ENCODE measurements at places on chromosomes 1 and 21.
A peak's percentile ranks its signal among the peaks of the same experiment; 100 is the strongest.

DNA sequence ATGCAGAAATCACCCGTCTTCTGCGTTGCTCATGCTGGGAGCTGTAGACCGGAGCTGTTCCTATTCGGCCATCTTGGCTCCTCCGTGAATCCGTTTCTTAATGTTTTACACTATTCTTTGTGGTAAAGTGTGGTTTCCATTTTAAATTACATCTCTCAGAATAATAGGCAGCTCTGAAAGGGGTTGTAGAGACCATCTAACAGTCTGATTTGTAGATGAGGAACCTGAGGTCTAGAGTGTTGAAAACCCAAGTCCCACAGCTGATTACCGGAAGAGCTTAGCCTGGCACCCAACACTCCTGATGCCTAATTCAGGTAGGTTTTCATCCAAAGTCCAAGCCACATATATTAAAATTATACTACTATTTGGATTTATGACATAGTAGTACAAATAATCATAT is 144.0 kb downstream of the LEPR start:
- no peaks in the 10 kb centered on the region for H3K4me1 ChIP-seq
- no peaks in the 10 kb centered on the region for H3K27me3 ChIP-seq
- DNase-seq = no peak
- H3K27ac ChIP-seq = no peak overlapping the region
- H3K4me3 ChIP-seq = no peak overlapping the region

- peak overlapping the region; percentile 50 for H3K4me3 ChIP-seq
- peaks cover 6% of the 10 kb centered on the region for H3K27me3 ChIP-seq
- no peak overlapping the region for H3K27ac ChIP-seq
- peaks cover 25% of the 10 kb centered on the region for H3K4me1 ChIP-seq
Measured at GRCh38 chr1:24151175-24151533, 8.2 kb upstream of the IL22RA1 start.

DNA sequence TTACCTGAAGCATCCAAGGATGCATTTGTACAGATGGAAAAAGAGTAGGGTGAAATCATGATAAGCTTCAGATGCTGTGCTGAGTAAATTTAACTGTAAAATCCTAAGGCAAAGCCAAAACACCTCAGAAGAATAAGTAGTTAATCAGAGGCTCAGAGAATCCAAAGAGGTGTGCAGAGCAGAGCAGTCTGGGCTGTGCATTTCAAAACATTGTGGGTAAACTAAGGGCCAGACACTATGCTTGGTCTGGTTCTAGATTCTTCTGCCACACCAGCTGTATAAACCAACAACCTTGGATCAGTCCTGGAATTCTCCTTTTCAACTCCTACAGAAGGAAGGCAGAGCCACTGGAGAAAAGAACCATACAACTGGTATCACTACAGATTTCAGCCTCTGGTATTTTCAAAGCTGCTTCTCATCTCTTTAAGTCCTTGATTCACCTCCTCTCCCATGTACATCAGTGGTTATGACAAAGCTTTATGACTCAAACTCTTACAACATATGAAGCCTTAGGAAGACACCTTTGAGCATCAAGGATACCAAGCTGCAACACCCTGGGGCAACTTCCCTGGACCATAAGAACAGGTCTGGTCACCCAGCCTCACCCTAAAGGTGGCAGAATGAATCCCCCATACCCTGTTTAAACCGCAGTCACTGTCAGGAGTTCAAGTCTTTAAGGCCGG is 11.6 kb upstream of the HIPK1 start:
- H3K36me3 ChIP-seq = peaks cover 4% of the 10 kb centered on the region
- H3K27me3 ChIP-seq = no peaks in the 10 kb centered on the region
- no peak overlapping the region for H3K27ac ChIP-seq
- H3K4me1 ChIP-seq = peaks cover 8% of the 10 kb centered on the region
- no peak for DNase-seq
- no peak overlapping the region for H3K4me3 ChIP-seq

- H3K4me1 ChIP-seq = peaks cover 3% of the 10 kb centered on the region
- no peak overlapping the region for H3K27ac ChIP-seq
- DNase-seq = no peak
- peaks cover 18% of the 10 kb centered on the region for H3K27me3 ChIP-seq
- H3K36me3 ChIP-seq = no peaks in the 10 kb centered on the region
Measured at GRCh38 chr21:45972353-45972715, 9.2 kb upstream of the COL6A1 start.

GRCh38 chr1:237183963-237184540 is 142.1 kb downstream of the RYR2 start:
- peaks cover 2% of the 10 kb centered on the region for H3K27me3 ChIP-seq
- DNase-seq = no peak
- H3K36me3 ChIP-seq = no peaks in the 10 kb centered on the region
- H3K27ac ChIP-seq = no peak overlapping the region

- H3K4me1 ChIP-seq = peaks cover 20% of the 10 kb centered on the region
- no peaks in the 10 kb centered on the region for H3K36me3 ChIP-seq
- no peak overlapping the region for H3K27ac ChIP-seq
- no peak overlapping the region for H3K4me3 ChIP-seq
- no peak for DNase-seq
Measured at GRCh38 chr1:110722807-110723206, 48.1 kb upstream of the KCNA3 start.

- peaks cover 37% of the 10 kb centered on the region for H3K4me1 ChIP-seq
- no peaks in the 10 kb centered on the region for H3K36me3 ChIP-seq
- peak overlapping the region; percentile 21 for H3K27ac ChIP-seq
- DNase-seq = no peak
Measured at GRCh38 chr1:156667610-156667967, 9.6 kb downstream of the NES start.

- H3K27ac ChIP-seq = no peak overlapping the region
- H3K4me3 ChIP-seq = no peak overlapping the region
- peaks cover 13% of the 10 kb centered on the region for H3K36me3 ChIP-seq
- DNase-seq = no peak
- H3K27me3 ChIP-seq = no peaks in the 10 kb centered on the region
Measured at GRCh38 chr1:59743324-59744091, 71.2 kb upstream of the HOOK1 start.

GRCh38 chr21:42336054-42336453 is 14.7 kb downstream of the TFF2 start:
- H3K4me1 ChIP-seq = peaks cover 7% of the 10 kb centered on the region
- no peak overlapping the region for H3K27ac ChIP-seq
- H3K36me3 ChIP-seq = peaks cover 8% of the 10 kb centered on the region
- H3K27me3 ChIP-seq = peaks cover 18% of the 10 kb centered on the region

DNA sequence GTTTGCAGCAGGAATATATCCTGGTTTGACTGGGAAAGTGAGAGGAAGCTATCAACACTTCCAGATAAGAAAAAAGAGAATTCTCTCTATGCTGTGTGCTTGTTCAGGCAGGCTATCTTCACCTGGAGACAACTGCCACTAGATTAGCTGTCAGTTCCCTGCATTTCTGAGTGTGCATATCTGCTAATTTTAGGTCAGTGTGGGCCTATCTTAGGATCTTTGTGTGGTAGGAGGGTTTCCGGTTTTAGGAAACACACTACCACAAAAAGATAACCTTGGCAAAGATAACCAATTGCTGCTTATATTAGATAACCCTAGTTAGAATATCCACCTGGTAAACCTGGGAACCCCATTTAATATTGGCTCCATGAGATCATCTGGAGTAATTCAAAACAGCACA is 22.5 kb upstream of the GBP5 start:
- H3K4me3 ChIP-seq = no peak overlapping the region
- no peaks in the 10 kb centered on the region for H3K27me3 ChIP-seq
- H3K4me1 ChIP-seq = peaks cover 4% of the 10 kb centered on the region
- H3K27ac ChIP-seq = no peak overlapping the region
- H3K36me3 ChIP-seq = peaks cover 4% of the 10 kb centered on the region

DNA sequence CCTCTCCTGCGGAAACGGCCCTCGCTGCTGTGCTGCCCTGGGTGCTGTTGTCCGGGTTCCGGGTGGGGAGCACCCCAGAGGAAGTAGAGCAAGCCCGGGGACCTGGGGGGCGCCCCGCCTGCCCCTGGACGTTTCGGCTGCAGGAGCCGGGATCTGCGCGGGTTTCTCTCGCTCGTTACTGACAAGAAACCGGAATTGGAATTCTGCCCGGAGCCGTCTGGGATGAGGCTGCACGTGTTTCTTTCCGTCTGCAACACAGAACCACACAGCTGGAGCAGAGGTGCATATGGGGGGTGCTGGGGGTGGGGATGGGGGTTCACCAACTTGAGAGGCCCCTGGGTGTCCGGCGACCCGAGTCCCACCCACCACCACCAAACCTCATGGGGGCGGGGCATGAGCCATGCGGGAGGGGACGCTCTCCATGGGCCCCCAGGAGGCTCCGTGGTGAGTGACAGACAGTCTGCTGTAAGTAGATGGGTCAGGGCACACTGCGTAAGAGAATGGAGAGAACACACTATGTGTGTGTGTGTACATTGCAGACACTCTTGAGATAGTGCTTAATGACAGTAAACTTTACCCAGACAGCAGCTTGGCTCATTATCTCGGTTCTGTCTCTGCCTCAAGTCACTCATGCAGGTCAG is 261.4 kb upstream of the C1orf174 start:
- no peak for DNase-seq
- peaks cover 10% of the 10 kb centered on the region for H3K27me3 ChIP-seq
- H3K4me1 ChIP-seq = peaks cover 2% of the 10 kb centered on the region
- no peak overlapping the region for H3K27ac ChIP-seq
- no peak overlapping the region for H3K4me3 ChIP-seq
- no peaks in the 10 kb centered on the region for H3K36me3 ChIP-seq

DNA sequence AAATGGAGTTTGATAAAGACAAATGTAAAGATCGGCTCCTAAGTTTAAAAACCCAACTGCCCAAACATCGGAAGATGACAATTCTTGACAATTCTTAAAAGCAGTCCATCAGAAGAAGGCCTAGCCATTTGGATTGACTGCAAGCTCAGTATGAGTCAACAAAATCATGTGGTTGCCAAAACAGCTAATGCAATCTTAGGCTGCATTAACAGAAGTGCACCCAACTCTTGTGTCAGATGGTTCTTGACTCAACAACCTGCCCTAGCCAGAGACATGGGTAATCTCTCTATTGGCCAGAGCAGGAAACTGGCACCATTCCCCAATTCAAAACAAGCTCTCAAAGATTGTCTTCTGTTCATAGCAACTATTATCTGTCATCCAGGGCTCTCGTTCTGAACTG is 9.9 kb upstream of the NCF2 start:
- H3K27ac ChIP-seq = no peak overlapping the region
- no peak overlapping the region for H3K4me3 ChIP-seq
- H3K36me3 ChIP-seq = no peaks in the 10 kb centered on the region
- no peaks in the 10 kb centered on the region for H3K27me3 ChIP-seq

DNA sequence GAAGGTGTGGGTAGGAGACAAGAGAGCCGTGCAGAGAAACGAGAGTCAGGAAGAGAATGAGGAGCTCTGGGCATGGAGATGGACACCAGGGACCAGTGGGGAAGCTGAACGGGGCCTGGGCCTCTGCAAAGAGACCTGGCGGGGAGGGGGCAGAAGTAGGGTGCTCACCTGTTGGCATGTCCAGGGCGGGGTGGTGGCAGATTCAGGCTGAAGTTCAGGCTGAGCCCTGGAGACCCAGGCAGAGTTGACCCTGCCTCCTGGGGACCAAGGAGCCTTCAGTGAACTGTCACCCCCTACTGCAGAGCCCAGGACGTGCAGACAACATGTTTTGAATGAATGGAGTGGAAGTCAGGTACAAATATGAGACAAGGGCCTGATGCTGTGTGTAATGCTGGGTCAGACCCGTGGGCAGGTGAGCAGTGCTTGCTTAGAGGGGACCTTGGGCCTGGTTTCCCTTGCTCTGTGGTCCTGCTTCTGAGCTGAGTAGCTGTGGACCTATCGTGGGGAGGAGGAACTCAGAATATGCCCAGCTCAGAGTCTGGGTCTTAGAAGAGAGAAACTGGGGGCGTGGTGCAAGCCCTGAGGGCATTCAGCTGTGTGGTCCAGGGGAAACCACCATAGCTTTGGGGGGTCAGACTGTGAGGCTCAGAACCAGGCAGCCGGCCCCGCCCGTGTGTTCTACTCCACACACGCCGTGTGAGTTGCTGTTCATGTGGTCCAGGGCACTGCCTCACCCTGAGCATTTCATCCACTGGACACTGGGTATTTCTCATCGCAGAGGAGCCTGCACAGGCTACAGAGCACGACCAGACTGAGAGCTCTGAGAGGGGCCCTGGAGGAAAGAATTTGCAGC is 21.3 kb upstream of the UMODL1 start:
- no peak overlapping the region for H3K27ac ChIP-seq
- H3K4me1 ChIP-seq = peaks cover 3% of the 10 kb centered on the region
- no peak overlapping the region for H3K4me3 ChIP-seq

- H3K27ac ChIP-seq = no peak overlapping the region
- no peaks in the 10 kb centered on the region for H3K27me3 ChIP-seq
- H3K4me1 ChIP-seq = no peaks in the 10 kb centered on the region
- no peak overlapping the region for H3K4me3 ChIP-seq
Measured at GRCh38 chr1:76905876-76906595, 38.8 kb downstream of the ST6GALNAC5 start.

DNA sequence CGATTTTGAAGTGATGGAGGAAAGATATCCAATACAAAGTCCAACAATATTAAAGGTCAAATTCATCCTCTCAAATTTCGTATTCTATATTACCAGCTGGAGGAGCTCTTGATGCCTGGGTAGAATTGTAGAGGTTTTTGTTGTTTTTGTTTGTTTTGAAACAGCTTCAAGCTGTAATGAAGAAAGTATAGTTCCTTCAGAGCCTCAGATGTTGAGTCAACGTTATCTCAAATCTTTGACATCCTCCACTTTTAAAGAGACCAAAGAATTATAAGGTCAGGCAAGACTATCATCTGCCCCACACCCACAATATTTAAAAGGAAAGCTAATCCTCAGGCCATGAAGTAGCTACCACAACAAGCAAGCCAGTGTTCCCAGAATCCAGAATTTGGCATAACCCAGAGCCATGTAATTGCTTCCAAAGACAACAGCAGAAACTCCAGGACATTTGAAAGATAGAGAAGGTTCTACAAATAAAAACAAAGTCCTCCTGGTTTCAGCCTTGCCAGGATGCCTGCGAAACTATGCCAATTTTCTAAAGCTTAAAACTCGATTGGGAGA is 24.9 kb downstream of the VAV3 start:
- DNase-seq = no peak
- peaks cover 54% of the 10 kb centered on the region for H3K4me1 ChIP-seq
- H3K27ac ChIP-seq = no peak overlapping the region

DNA sequence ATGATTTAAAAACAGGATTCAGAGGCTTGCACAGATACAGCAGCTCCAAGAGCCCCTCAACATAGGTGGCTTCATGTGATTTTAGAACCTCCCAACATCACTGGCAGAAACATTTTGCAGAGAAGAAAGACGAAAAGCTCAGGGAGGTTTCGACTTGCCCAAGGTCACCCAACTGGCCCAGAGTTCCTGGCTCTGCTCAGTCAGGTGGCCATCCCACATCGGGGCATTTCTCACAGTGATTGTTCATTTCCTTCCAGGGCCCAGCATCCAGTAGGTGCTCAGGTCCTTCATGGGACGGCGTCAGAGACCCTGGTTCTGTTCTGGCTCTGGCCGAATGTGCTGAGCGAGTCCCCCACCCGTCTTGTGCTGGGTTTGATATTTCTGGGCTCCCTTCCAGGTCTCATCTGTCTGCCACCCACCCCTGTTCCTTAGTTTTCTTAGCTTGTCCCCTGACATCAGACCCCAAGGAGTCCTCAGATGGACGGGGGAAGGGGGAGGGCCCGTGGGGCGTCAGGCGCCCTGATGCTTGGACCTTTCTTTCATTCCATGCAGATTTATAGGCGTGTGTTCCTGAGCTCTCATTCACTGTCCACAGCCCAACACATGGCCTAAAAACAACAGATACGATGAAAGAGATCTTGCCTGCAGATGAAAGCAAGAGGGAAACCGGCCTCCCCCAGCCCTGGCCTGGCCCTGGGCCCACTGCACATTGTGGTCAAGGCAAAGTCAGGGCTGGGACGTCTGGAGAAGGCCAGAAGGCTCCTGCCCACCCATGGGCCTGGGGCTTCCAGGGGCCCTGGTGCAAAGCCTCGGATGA is 123.1 kb upstream of the ZBTB40 start:
- DNase-seq = no peak
- H3K36me3 ChIP-seq = no peaks in the 10 kb centered on the region
- no peak overlapping the region for H3K4me3 ChIP-seq
- H3K4me1 ChIP-seq = peaks cover 1% of the 10 kb centered on the region
